ENCODE measurements at places on chromosomes 16 and 17. TPM values are rescaled to one million over a fixed set of nuclear protein-coding genes. Genes with fewer than 3 reads are reported as not detected.

DNA sequence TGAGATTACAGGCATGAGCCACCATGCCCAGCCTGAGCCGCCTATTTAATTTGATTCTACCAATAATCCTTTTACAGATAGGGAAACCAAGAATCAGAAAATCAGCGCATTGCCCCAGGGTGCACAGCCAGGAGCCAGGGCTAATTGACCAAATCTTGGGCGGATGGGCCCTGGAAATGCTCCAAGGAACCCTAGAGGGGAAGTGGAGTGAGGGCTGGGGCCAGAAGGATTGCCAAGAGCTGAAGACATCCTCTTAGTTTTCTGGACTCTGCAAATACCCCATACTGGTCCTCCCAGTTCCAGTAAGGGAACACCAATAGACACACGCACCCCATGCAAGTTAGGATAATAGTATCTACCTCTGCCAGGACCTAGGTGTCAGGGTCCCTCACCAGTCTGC lies 3.8 kb downstream of the FHOD1 start:
- peaks cover 17% of the 10 kb centered on the region for H3K36me3 ChIP-seq
- H3K27ac ChIP-seq: peak overlapping the region; percentile 92
- H3K4me3 ChIP-seq: no peak overlapping the region
- DNase-seq: peak; percentile 33

DNA sequence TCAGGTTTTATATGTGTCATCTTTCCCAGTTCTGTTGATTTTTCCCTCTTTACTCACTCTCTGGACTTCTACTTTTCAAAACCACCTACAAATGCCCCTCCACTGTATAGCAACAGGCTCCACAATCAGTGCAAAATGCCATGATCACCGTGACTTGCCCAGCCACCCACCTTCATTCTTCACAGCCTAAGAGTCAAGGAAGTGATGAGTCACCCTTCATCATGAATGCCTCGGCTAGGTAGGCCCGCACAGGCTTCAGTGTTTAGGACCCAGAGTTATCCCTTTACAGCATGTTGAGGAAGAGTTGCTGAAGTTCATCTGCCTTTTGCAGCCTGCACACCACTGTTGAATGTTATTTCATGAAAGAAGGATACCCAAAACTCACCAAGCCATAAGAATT lies 158.6 kb downstream of the PMP22 start:
- no peaks in the 10 kb centered on the region for H3K4me1 ChIP-seq
- no peak overlapping the region for H3K27ac ChIP-seq
- no peaks in the 10 kb centered on the region for H3K36me3 ChIP-seq
- H3K4me3 ChIP-seq: no peak overlapping the region
- DNase-seq: no peak

DNA sequence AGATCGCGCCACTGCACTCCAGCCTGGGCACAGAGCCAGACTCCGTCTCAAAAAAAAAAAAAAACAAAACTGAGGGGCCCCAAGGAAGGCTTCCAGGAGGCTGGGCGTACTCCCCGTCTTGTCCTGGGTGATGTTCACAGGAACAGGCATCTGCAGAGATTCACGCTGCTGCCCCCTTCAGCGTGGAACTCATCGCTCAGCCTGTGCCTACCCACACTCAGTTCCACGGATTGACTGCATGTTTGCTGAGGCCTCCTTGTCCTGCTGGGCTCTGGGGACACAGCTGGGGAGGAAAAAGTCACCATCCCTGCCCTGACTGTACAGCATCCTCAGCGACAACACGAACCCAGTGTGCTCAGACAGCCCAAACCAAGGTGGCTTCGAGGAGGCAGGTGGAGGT lies 12.9 kb upstream of the OSGIN1 start:
- no peaks in the 10 kb centered on the region for H3K36me3 ChIP-seq
- no peak overlapping the region for H3K4me3 ChIP-seq
- DNase-seq: no peak
- peaks cover 4% of the 10 kb centered on the region for H3K4me1 ChIP-seq
- H3K27me3 ChIP-seq: no peaks in the 10 kb centered on the region
- H3K27ac ChIP-seq: no peak overlapping the region

GRCh38 chr17:66200685-66201092 lies 8.8 kb upstream of the CEP112 start:
- H3K27me3 ChIP-seq: no peaks in the 10 kb centered on the region
- H3K36me3 ChIP-seq: no peaks in the 10 kb centered on the region
- H3K4me3 ChIP-seq: no peak overlapping the region

DNA sequence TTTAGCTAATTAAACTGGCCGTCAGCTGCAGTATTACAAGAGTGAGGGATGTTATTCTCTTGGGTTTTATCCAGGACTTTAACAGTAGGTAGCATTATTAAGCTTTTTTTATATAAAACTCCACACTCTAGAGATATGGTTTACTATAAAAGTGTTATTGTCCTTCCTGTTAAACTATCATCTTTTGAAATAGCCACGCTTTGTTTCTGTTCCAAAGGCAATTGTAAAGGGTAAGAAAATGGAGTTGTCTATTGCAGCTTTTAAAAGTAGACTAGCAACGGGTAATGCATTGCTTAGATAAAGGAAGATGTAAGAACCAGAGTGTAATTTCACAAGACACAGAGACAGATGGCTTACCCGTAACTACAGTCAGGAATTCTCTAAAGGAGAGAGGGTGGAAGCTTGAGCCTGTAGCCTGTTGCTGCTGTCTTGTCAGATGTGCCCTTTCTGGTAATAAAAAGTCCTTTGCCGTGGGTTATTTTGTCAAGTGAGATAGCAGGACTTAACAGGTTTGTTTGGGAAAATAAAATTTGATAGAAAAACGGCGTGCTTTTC lies 56.4 kb downstream of the WWOX start:
- H3K4me3 ChIP-seq: no peak overlapping the region
- no peak overlapping the region for H3K27ac ChIP-seq
- H3K36me3 ChIP-seq: no peaks in the 10 kb centered on the region
- no peaks in the 10 kb centered on the region for H3K27me3 ChIP-seq
- DNase-seq: no peak
- H3K4me1 ChIP-seq: no peaks in the 10 kb centered on the region

DNA sequence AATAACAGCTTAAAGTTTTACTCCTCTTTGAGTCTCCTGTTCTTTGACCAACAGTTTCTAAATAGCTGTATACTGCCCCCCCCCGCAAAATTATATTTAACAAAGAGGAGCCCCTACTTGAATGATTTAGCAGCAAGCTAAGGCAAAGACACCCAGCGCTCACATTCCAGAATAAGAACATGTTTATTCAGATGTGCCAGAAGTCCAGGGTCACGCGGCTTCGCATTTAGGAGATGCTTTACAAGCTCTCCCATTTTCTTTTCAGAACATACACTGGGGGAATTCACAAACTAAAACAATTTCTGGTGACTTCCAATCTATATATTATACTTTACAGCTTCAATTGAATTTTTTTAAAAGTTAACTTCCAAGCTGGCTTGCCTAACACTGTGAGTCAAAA lies 5.3 kb downstream of the PLD6 start:
- H3K36me3 ChIP-seq: no peaks in the 10 kb centered on the region
- no peak for DNase-seq
- H3K27ac ChIP-seq: no peak overlapping the region
- H3K27me3 ChIP-seq: no peaks in the 10 kb centered on the region

- no peak overlapping the region for H3K4me3 ChIP-seq
- H3K27ac ChIP-seq: no peak overlapping the region
- no peaks in the 10 kb centered on the region for H3K36me3 ChIP-seq
Measured at GRCh38 chr17:58273453-58274104, 7.2 kb downstream of the MPO start.

- no peak overlapping the region for H3K4me3 ChIP-seq
- H3K36me3 ChIP-seq: no peaks in the 10 kb centered on the region
- no peak for DNase-seq
- H3K27me3 ChIP-seq: no peaks in the 10 kb centered on the region
- H3K27ac ChIP-seq: no peak overlapping the region
Measured at GRCh38 chr17:11292491-11292890, 51.5 kb downstream of the SHISA6 start.

GRCh38 chr16:55285586-55285985 lies 38.4 kb upstream of the IRX6 start:
- DNase-seq: no peak
- H3K4me3 ChIP-seq: no peak overlapping the region
- H3K27ac ChIP-seq: no peak overlapping the region
- no peaks in the 10 kb centered on the region for H3K4me1 ChIP-seq
- H3K27me3 ChIP-seq: no peaks in the 10 kb centered on the region

DNA sequence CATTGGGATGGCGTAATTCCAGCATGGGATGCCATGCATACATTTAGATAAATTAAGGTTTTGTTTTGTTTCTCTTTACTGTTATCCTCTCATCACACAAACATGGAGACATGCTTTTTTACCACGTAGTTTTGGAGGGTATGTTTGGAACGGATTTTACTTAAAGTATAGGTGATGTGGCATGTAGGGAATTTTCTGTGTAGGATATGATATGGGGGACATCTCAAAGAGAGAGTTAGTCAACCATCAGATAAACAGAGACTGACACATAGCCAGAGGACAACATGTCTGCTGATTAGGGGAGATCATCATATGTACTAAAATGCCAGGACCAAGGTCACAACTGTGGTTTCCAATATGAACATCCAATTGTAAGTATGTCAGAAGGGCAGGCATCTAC lies 503.9 kb downstream of the HAPSTR1 start:
- no peaks in the 10 kb centered on the region for H3K27me3 ChIP-seq
- H3K36me3 ChIP-seq: no peaks in the 10 kb centered on the region
- DNase-seq: no peak
- H3K4me1 ChIP-seq: no peaks in the 10 kb centered on the region

- no peak for DNase-seq
- H3K4me1 ChIP-seq: no peaks in the 10 kb centered on the region
- no peaks in the 10 kb centered on the region for H3K36me3 ChIP-seq
- no peak overlapping the region for H3K27ac ChIP-seq
- peaks cover 30% of the 10 kb centered on the region for H3K27me3 ChIP-seq
Measured at GRCh38 chr17:34130544-34130943, 124.5 kb upstream of the CCL2 start.

DNA sequence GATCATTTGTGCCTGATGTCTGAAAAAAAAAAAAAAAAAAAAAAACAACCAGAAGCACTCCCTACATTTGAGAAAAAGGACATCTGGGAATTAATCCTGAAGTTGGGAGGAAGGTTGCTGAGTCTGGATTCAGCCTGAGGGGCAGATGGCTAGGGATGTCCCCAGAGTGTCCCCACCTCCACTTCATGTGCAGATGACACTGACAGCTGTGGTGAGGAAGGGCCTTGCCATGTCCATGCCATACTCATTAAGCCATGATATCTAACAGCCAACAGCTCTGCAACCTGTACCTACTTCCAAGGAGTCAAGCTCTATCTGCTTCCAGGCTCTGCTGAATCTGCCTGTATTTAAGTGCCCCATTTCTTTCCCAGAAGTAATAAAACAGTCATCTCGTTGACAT lies 356.0 kb downstream of the CA10 start:
- H3K27ac ChIP-seq: no peak overlapping the region
- no peak for DNase-seq
- H3K36me3 ChIP-seq: no peaks in the 10 kb centered on the region
- H3K4me1 ChIP-seq: no peaks in the 10 kb centered on the region
- H3K27me3 ChIP-seq: no peaks in the 10 kb centered on the region
- H3K4me3 ChIP-seq: no peak overlapping the region

- no peak overlapping the region for H3K27ac ChIP-seq
- no peaks in the 10 kb centered on the region for H3K4me1 ChIP-seq
- no peak overlapping the region for H3K4me3 ChIP-seq
Measured at GRCh38 chr16:86261379-86261778, 248.9 kb upstream of the FOXF1 start.

GRCh38 chr16:28136751-28137434 lies 73.4 kb upstream of the GSG1L start:
- no peak for DNase-seq
- peaks cover 32% of the 10 kb centered on the region for H3K4me1 ChIP-seq
- H3K27me3 ChIP-seq: no peaks in the 10 kb centered on the region
- H3K36me3 ChIP-seq: peaks cover 69% of the 10 kb centered on the region
- no peak overlapping the region for H3K27ac ChIP-seq

The SMTNL2 gene
- total RNA-seq: 5.5 TPM

The C16orf74 gene
- 1.3 TPM for total RNA-seq

The EFCAB13 gene
- 10.3 TPM for total RNA-seq

The SMARCE1 gene
- 87.6 TPM for total RNA-seq

The SMPD3 gene
- 2.3 TPM for total RNA-seq

The SLC6A4 gene
- 51.1 TPM for total RNA-seq

The NUPR1 gene
- total RNA-seq: 141 TPM

The TBX4 gene
- total RNA-seq: 29.3 TPM

The ATP2C2 gene
- total RNA-seq: 52.8 TPM

The SLC13A5 gene
- total RNA-seq: not detected

The SYT17 gene
- total RNA-seq: 12.3 TPM

Data from left lung (tissue), 14 donors.